ENCODE measurements at places on chromosomes 3 and 15. TPM values are rescaled to one million over a fixed set of nuclear protein-coding genes. Genes with fewer than 3 reads are reported as not detected.

Gene ABI3BP
- total RNA-seq: 3.5 TPM

Gene VIPR1
- total RNA-seq: not detected

Gene IL17RB
- under 0.01 TPM for total RNA-seq

Gene TEX55
- total RNA-seq: not detected

Gene VGLL3
- 10.9 TPM for total RNA-seq

Gene BSN
- under 0.01 TPM for total RNA-seq
